Ureter (tissue), 1 donor: ENCODE measurements at places on chromosomes 1 and 21. TPM values are rescaled to one million over a fixed set of nuclear protein-coding genes. Genes with fewer than 3 reads are reported as not detected.

Gene TXNIP
- total RNA-seq, result 744 TPM

Gene NTNG1
- 9.9 TPM for total RNA-seq

Gene CLCA4
- 0.86 TPM for total RNA-seq

Gene MEX3A
- 1.2 TPM for total RNA-seq

DNA sequence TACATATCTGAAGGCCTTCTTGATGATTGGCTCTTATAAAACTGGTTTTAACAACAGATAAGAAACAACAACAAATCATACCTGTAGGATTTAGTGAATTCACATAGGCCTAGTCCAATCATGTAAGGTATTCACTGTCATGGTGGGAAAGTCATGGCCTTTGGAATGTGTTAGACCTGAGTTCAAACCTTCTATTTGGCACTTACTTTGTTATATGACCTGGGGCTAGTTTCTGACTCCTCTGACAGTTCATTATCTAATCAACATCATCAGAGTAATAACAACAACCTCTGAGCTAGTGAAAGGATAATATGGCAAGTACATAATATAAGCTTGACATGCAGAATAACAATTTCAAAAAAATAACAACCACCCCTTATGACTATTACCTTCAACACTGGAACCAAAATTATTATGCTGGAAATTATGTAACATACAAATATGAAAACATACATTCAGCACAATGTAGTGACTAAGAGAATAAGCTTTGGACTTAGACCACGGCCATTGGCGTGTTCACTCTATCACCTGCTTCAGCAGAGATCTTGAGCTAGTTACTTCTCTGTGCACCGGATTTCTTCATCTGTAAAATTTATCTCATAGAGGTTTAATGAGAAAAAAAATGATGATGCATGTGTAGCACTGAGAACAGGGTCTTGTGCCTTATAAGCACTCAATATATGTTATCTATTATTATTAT lies 597.6 kb downstream of the LMO4 start:
- no peak for DNase-seq

GRCh38 chr1:171257607-171258076 lies 9.3 kb downstream of the FMO1 start:
- no peak for DNase-seq

- no peak for DNase-seq
Observed at GRCh38 chr1:226310637-226311195, 1.8 kb upstream of the LIN9 start.

DNA sequence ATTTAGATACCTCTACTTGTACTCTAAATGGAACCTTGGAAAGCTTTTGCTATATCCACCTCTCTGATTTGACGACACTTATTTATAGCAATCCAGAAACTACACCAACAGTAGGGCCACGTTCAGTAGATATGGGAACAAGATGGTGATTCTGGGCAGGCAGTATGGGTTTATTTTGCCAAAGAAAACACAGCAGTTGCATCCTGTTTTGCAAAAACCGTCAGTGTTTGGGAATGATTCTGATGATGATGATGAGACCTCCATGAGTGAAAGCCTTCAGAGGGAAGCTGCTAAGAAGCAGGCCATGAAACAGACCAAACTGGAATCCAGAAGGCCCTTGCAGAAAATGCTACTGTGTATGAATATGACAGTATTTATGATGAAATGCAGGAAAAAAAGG lies 41.5 kb upstream of the NEXN start:
- no peak for DNase-seq

DNA sequence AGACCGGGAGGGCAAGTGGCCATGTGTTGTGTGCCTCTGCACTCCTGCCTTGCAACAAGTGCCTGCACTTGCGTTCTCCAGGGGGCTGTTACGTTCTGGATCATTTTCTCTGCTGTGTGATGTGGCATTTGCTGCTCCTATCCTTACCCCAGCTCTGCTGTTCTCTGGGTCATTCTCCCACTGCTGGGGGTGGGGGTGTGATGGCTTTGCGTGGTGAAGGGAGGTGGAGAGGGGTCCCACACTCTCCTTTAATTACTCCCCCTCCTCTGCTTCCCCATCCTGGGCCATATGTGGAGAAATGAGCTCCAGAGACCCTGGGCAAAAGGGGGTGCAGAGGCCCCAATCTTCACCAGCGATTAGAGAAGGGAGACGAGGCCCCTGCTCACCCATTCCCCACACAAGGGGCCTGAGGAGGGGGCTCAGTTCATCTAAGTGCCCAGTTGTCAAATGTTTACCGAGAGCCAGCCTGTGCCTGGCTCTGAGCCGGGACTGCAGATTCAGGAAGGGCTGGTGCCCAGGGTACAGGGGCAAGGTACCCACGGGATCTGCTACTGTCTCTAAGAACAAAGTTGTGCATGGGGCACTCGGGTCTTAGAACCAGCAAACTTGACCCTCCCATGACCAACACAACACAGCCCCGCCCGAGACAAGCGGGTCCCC lies 355.4 kb downstream of the PTPRU start:
- DNase-seq, result no peak

DNA sequence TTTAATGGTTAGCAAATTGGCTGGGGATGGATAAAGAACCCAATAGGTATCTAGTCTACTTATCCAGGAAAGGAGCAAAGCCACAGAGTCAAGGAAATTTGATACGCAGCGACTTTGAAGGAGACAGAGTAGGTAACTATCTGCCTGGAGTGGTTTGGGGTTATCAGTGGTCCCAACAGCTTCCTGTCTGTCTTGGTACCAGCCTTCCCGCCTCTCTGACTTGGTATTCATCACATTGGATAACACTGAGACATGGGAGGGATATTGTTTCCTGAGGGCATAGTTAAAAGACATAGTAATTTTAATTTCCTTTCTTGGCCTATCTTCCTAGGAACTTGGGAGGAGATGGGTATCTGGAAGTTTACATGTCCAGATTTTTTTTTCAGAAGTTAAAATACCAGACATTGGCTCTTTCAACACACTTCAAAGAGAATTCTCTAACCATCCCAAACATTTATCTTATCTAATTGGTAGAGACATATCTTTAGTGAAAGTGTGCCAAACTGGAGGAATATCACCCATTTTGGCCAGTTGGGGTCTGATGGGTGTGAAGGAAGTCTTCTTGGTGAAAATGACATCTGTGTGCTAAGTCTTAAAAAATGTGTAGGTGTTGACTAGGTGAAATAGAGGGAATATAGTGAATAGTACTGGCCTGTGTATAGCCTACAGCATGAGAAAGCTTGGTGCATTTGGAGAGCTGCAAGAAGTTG lies 65.0 kb downstream of the RGS5 start:
- no peak for DNase-seq

DNA sequence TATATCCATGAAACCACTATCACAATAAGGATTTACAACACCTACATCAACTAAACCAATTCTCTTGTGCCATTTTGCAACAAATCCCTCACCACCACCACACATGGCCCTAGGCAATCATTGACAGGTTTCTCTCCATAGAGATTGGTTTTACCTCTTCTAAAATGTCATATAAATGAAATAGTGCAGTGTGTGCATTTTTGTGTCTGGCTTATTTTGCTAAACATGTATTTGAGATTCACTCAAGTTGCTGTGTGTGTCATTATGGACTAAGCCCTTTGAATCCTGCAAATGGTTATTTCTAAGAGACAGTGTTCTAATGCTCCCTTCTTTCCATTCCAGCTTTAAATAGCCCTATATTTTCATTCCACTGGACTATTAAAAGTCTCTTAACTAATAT lies 179.7 kb upstream of the LRRC7 start:
- DNase-seq, result no peak

DNA sequence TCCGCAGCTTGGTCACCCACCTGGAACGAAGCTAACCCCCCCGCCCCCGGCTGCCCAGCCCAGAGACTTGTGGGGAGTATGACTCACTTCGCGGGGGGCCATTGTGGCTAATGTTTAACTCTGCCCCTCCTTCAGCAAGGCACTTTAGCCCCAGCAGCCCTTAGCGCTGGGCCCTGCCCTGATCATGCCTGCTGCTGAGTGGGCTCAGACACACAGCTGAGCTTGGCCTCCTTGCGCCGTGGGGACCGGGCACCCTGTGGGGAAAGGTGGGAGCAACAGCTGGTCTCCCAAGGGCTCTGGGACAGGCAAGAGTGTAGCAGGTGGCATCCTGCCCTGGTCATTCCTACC lies 6.3 kb upstream of the LAD1 start:
- DNase-seq, result peak; percentile 76

- no peak for DNase-seq
Observed at GRCh38 chr21:39851002-39851618, 16.1 kb upstream of the PCP4 start.

DNA sequence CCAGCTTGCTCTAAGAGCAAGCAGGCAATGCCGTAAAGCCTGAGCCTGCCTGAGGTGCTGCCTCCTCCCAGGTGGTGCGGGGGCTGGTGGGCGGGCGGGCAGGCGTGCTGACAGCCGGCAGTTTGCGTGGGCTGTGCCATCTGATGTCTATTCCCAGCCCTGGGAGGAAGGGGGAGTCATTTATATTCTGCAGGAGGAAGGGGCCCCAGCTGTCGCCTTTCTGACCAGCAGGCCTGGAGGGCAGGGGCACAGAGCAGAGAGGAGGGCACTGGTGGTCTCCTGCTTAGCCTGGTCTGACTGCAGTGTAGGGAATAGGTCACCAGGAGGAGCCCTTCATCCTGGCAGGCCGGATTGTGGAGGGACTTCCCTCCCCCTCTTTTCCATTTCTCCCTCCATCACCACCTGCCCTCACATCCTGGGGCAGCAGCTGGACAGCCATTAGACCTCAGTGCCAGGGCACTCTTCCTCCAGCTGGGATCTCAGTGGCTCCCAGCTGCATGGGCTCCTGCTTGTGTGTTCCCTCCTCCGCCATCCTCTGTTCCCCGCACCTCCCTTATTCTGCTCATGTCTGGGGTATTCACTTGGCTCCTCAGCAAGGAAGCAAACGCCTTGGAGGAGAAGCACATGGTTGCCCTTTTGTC lies 4.4 kb downstream of the CYB561D1 start:
- no peak for DNase-seq

DNA sequence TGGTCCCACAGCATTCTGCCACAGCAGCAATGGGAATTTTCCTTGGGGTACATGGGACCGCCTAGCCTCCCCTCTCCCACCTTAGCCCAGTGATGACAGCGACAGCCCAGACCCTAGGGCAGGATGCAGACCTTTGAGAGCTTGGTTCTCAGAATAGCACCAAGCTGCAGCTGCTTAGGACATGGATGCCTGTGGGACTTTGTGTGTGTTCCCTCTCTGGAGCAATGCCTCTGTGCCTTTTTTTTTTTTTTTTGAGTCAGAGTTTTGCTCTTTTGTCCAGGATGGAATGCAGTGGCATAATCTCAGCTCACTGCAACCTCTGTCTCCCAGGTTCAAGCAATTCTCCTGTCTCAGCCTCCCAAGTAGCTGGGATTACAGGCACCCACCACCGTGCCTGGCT lies 44.2 kb upstream of the AK4 start:
- no peak for DNase-seq
